Activated CD8-positive, alpha-beta memory T cell treated with anti-CD3 and anti-CD28 coated beads for 4 hours (primary cell): ENCODE measurements at places on chromosomes 1 and 21.

GRCh38 chr1:243354511-243355153 lies 98.8 kb downstream of the SDCCAG8 start:
- DNase-seq: no peak

DNA sequence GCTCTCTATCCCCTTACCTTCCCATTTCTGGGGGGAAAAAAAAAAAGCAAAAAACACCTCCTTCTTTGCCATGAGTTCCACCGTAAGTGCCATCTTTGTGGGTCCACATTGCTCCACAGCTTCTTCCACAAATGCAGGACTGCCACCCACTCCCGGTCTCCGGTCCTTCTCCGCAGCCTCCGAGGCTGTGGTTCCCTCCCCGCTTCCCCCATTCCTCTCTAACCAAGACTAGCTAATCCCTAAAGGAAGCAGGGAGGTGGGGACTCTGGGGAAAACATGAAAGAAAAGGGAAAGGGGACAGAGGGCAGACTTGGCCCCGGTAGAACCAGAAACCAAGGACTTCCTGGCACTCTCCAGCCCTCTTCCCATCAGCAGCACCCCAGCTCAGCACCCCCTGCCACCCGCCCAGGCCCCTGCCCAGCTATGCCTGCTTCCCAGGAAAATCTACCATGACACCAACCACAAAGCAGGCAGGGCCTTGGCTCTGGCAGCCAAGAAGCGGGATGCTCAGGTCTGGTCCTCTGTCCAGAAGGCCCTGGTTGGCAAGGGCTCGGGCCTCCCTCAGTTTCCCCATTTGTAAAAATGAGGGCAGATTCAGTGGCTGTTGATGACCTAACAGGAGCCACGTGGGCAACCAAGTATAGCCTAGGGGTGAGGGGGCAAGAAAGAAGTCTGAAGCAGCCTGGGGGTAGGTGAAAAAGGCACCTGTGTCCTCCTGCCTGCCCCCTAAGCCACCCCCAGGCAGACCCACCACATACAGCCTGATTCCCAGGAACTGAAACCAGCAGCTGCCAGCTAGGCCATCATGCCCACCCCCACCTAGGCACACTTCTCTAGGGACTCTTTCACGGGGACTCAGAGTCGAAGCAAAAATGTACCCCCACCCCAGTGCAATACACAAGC lies 2.5 kb downstream of the EPHA2 start:
- no peak for DNase-seq

GRCh38 chr1:175169286-175170018 lies 23.1 kb downstream of the KIAA0040 start:
- DNase-seq: no peak

GRCh38 chr1:224058303-224058702 lies 55.6 kb upstream of the FBXO28 start:
- no peak for DNase-seq

DNA sequence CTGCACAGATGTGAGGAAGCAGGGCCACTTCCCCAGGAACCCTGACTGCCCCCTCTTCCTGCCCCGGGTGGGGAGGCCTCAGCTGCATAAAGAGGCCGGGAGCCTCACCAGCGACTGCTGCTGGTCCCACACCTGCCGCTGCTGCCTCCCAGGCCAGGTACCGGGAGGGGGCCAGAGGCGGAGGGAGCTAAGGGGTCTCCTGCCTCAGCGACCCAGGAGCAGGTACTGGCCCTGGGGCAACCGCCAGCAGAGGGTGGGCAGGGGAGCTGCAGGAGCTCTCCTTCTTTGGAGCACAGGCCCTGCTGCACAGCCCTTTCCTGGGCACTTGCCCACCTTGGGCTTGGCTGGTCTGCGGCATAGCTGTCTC lies 6.8 kb downstream of the GJC2 start:
- DNase-seq: no peak

DNA sequence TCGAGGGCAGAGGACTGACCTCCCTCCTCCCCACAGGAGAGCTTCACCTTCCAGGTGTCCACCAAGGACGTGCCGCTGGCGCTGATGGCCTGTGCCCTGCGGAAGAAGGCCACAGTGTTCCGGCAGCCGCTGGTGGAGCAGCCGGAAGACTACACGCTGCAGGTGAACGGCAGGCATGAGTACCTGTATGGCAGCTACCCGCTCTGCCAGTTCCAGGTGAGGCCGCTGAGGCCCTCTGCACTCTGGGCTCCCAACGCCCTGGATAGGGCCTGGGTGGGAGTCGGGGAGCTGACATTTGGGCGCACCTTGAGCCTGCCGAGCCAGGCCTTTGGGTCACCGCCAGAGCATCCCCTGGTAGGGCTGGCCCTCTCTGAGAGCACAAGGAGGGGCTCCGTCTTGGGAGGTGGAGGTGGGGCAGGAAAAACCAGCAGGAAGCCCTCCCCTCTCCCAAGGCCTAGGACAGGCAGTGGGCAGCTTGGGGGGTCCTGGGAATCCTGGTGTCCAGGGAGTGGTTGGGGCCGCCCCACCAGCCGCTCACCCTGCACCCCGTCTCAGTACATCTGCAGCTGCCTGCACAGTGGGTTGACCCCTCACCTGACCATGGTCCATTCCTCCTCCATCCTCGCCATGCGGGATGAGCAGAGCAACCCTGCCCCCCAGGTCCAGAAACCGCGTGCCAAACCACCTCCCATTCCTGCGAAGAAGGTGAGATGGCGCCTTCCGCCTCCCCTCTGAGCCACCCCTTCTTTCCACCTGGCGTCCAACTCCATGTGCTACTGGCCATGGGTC lies 65.1 kb downstream of the PIK3CD start:
- DNase-seq: no peak

- no peak for DNase-seq
Observed at GRCh38 chr1:23930861-23931490, 17.8 kb upstream of the CNR2 start.

DNA sequence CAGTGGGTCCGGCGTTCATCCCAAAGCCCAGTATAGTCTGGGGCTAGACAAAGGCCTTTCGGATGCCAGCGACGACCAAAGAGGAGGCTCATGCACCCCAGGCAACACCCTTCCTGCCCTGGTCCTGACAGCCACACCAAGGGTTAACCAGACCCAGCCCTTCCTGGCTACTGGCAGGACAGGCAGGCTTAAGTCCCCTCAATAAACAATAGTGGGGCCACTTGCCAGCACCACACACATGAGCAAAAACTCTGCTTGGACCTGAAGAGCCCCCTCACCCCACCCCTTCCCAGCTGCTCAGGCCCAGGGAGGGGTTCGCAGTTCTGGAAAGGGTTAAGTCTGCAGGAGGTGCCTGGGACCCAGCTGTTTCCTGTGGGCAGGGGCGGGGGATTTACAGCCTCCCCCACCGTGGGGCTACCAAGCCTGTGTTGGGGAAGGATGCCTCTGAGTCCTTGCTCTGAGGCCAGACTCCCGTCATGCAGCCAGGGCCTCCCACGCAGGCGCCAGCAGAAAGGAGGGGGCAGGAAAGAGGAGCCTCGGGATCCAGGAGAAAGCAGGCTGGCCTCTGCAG lies 18.2 kb downstream of the PHLDA3 start:
- no peak for DNase-seq

DNA sequence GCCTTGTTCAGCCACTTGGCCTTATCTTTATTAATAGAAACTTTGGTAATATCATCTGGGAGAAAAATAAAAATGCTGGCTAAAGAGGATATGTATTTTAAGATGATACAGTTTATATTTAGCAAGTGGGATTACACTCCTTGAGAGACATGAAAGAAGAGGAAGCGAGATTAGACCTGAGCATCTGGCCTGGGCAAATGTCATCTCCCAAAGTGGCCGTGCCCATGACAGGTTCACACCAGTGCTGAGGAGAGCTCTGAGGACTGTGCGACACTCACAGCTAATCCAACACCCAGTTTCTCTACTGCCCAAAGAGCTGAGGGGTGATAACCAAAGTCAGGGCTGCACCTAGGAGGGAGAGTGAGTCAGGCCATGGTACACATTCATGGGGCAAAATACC lies 121.7 kb upstream of the DUSP10 start:
- DNase-seq: no peak

GRCh38 chr1:189269011-189269410 lies 1208.7 kb downstream of the BRINP3 start:
- no peak for DNase-seq

GRCh38 chr1:57722285-57722978 lies 298.6 kb upstream of the DAB1 start:
- no peak for DNase-seq

DNA sequence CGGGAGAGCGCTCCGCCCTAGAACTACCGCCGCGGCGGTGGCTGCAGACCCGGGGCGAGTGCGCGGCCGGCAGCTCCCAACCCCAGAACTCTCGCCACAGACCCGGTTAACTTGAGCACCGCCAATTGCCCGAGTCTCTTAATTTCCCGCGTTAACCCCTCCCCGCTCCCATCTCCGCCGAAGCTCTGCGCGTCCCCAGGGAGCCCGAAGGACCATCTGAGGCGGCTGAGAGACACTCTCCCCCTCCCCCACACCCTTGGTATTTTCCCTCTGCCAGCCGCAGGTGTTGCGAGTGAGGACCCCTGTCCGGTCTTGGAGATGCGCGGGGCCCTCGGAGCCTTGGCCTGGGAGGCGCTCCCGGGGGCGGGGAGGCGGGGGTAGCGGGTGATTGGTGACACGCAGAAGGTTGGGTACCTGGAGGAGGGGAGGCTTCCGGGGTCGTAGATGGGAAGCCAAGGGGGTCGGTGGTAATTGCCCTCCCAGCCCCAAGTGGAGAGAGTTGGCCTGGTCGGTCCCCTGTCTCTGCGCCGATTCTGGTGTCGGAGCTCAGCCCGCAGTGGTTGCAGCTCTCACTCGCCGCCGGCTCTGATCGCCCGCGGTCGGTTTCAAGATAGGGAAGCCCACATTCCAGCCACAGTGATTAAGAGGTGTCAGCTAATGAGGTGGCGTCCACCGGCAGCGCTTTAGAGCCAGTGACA lies 858 bp upstream of the SUSD4 start:
- no peak for DNase-seq

GRCh38 chr1:237754627-237755026 lies 136.1 kb downstream of the ZP4 start:
- DNase-seq: no peak

GRCh38 chr1:20390589-20391331 lies 95.2 kb downstream of the CAMK2N1 start:
- no peak for DNase-seq

DNA sequence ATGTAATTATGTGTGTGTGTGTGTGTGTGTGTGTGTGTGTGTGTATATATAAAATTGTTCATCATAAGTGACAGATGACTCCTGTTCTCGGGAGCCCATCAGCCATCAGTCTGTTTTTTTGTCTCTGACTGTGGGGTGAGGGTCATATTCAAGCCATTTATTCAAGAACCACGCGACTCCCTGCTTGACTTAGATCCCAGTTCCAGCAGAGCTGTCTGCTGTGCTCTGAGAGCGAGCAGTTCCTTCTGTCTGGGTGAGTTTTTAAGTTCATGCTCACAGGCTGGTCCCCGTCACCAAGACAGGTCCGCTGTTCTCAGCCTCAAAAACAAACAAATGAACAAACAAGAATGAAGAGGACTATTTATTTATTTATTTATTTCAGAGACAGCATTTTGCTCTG lies 18.3 kb upstream of the NPPB start:
- DNase-seq: no peak

DNA sequence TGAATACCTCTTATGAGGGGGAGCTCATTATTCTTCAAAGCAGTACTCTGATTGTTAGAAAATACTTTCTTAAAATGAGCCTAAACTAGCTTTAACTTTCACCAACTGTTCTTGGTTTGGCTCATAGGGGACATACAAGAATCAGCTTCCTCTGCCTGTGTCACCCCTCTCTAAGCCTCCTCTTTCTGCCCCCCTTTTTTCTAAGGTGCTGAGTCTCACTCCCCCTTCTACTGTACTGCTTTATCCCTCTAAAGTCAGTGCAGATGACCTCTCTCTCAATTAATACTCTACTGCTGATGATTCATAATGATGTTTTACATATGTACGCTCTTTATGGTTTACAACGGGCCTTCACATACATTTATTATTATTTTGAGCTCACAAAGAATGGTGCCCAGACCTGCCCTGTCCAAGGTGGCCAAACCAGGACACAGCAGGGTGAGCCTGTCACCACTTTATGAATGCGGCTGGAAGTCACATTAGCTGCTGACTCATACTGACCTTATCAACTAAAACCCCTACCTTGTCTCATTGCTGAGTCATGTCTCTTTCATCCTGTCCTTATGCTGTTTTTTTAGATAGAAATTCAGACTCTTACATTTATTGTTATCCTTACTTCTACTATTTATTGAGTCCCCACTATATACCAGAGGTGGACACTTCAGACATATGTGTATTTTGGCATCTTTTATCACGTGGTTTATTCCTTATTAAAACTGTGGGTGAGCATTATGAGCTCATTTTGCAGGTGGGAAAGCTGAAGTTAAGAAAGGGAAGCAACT lies 126.9 kb downstream of the RNF220 start:
- no peak for DNase-seq

DNA sequence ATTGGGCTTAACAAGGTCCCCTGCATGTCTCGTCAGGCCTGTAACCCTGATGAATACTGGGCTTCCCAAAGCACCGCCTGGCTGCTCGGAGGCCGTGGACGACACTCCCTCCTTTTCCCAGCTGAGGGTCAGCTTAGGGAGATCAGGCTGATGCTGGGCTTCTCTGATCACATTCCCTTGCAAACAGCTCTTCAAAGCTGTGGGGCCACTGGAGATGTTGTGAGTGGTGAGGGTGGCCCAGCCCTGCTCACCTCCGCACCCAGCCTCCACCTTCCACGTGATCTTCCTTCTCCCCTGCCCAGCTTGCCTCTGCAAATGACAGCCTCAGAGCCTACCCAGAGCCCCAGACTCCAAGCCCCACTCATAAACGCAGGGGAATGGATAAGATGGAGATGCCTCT lies 195.4 kb downstream of the GRIK3 start:
- no peak for DNase-seq

- no peak for DNase-seq
Observed at GRCh38 chr1:115340879-115341278, 2.8 kb upstream of the NGF start.

DNA sequence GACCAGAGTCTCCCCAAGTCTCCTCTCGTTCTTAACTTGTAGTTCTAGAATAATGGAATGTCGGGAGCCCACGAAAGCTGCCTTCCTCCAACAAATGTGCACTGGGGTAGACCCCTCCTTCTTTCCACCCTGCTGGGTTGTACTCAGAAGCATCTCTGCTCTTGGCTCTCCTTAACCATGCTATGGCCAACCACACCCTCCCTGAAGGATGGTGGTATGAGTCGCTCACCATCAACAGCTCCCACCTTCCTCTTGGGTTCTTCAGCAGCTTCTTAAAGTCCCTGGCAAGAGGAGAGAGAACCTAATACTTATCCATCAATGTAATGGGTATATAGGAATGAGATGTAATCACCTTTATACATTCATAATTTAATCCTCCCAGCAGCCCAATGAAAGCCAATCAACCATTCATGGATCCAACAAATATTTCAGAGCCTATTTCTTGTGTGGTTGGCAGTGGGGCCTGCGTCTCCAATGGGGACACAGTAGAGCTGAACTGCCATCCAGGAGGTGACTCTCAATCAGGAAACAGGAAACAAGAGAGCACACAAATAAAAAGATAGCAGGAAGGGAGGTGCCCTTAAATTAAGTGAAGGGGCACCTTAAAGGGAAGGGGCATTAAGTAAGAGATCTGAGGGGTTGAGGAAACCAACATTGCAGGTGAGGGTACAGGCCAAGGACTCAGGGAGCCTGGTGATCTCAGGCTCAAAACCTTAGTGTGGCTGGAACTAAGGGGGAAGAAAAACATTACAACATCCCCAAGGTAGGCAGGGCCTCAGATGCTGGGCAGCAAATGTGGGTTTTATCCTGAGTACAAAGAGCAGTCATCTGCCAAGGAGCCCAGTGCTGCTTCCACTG lies 64.4 kb upstream of the ETS2 start:
- DNase-seq: no peak
